ENCODE measurements at places on chromosomes 12 and 14.

GRCh38 chr12:71442567-71442931, 3.0 kb downstream of the LGR5 start:
- DNase-seq: no peak

DNA sequence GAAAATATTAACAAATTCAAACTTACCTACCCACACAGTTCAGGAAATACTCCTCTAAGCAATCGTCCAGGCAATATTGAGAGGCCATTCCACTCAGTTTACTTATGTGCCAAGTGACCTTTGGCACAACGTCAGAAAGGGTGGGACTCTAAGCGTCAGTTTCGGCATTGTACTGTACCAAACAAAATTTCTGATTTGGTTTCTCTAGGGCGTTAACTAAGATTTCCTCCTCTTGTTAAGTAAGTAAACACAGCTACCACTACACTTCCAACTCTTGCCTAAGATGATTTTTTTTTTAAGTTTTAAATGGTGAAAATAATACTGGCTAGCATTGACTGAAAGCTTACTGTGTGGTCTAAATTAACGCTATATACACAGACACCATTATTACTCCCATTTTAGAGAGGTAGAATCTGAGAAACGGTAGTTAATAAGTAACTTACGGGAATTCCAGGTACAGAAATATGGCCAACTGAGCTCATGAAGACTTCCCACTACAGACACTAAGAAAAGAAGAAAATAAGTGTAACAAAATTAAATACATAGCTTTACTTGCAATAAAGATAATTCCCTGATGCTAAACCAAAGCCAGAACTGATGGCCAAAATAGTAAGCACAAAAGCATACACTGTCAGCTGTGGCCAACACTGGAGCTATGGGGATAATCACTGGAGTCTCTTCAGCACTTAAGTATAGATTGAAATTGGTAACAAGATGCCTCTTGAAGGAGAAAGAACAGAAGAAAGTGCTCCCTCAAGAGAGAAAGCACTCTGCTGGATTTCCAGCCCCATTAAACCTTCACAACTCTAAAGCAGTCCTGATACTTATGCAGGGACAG, 76.1 kb downstream of the EPS8 start:
- no peak for DNase-seq

GRCh38 chr14:55713486-55713885, 133.5 kb downstream of the KTN1 start:
- DNase-seq: no peak

- DNase-seq: no peak
Observed at GRCh38 chr12:1435456-1435855, 158.9 kb downstream of the FBXL14 start.

GRCh38 chr14:80291101-80291500, 79.8 kb upstream of the DIO2 start:
- no peak for DNase-seq

DNA sequence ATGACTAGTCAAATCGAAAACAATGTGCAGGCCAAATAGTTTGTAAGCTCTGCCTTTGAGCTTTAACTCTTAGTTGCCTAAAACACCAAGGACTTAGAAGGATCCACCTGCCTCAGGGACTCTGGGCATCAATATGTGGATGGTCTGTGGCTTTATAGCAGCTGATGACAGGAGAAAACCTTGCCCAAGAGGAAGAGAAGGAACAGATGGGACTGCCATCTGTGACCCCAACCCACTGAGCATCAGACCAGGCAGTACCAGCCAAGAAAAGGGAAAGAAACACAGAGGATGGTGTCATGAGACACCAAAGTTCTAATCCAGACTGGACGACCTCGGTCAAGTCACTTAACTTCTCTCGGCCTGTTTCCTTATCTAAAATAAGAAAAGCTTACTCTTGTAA, 12.7 kb downstream of the TGFB3 start:
- no peak for DNase-seq

DNA sequence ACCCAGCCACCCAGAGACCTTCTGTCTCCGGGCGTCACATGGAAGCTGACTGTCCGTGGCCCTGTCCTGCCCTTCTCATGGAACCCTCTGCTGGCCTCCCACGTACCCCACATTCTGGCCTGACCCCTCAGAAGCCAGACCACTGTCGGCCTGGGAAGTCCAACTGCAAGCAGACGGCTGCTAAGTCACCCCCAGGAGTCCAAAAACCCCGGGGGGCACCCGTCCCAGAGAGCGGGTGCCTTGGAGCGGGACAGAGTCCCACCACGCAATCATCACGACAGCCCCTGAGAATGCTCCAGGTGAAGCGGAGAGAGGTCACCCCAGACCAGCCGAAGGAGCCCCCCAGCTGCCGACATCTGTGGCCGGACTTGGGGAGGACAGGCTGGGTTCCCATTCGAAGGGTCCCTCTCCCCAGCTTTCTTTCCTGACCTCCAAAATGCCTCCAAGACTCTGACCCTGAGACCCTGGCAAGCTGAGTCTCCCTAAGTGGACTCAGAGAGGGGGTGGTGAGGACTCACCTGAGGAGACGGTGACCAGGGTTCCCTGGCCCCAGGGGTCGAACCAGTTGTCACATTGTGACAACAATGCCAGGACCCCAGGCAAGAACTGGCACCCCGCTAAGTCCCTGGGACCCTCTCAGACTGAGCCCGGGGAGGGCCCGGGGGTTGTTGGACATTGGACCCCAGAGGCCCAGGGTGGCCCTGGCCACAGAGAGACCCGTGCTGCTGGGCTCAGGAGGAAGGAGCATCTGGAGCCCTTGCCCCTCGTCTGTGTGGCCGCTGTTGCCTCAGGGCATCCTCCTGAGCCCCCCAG, 337.1 kb downstream of the TMEM121 start:
- no peak for DNase-seq

- DNase-seq: no peak
Observed at GRCh38 chr12:14664434-14665023, 31.9 kb downstream of the GUCY2C start.

DNA sequence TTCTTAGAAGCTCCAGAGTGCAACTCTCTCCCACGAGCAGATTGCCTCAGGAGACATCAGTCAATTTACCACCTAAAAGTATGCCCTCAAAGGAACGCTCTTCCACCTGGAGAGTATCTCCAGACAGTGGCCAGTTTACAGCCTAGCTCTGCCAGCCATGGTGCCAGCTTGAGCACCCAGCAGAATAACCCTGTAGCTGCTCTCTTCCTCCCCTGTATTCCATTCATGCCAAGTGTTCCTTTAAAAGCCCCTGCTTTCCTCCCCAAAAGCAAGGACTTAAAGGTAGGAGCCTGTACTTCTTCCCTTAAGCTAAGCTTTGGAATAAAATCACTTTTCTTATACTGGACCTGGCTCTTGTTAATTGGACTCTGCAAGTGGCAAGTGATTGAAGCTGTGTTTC, 245.4 kb upstream of the TMEM132C start:
- DNase-seq: no peak

GRCh38 chr12:64808110-64808509, 16.3 kb upstream of the TBC1D30 start:
- no peak for DNase-seq

DNA sequence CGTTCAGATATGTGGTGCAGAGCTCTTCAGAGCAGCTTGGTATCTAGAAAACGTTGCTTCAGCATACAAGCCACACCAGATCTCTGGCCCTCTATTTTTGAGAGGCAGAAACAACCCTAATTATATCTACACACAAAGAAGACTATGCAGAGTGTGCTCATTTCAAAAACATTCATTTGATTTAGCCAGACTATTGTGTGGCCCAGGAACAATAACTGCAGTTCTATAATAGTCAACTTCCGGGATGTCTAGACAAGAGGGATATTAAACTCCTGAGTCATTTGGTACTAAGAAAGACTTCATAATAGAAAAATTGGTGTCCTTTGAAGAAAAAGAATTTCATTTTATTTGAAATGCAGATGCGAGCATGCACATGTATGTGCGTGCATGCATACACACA, 153.8 kb downstream of the PELI2 start:
- no peak for DNase-seq

Data from effector CD8-positive, alpha-beta T cell (primary cell).